ENCODE measurements at places on chromosomes 2 and 18.

- DNase-seq: no peak
Observed at GRCh38 chr2:200318940-200319435, 12.5 kb downstream of the SPATS2L start.

DNA sequence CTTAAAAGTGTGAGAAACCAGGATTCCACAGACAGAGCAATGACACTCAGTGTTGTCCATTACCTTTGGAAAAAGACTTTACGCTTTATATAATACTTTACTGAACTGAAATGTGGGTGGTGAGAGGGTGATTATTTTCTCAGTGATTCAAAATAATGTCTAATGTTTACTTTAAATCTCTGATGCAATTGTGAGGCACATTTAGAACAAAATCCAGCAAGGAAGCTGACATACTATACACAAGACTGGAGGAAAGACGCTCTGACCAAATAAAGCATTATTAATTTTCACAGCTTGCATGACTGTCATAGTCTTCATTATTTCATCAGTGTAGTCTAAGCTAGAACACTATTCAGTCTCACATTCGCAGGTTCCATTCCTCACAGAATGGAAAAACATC lies 34.1 kb upstream of the STAT1 start:
- no peak for DNase-seq

DNA sequence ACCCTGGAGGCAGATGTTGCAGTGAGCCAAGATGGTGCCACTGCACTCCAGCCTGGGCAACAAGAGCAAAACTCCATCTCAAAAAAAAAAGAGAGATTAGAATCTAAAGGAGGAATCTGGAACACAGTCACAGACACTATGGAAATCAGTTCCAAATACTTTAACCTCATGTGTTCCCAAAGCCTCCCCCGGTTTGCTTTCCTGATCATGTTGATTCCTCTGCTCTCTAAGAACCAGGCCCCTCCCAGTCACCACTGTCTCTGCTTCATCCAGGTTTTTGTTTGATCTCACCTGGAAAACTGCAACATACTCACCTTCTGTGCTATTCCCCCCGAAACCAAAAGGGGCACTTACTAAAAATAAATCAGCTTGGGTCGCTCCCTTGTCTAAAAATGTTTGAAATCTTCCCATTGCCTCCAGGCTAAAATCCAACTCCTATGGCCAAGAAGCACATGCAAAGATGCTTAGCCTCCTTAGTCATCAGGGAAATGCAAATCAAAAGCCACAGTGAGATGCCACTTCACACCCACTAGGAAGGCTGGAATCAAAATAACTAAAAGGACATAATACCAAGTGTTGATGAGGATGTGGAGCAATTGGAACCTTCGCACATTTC lies 6.2 kb upstream of the NEU2 start:
- DNase-seq: no peak

- DNase-seq: peak; percentile 61
Observed at GRCh38 chr2:45909677-45910191, 258.3 kb downstream of the PRKCE start.

DNA sequence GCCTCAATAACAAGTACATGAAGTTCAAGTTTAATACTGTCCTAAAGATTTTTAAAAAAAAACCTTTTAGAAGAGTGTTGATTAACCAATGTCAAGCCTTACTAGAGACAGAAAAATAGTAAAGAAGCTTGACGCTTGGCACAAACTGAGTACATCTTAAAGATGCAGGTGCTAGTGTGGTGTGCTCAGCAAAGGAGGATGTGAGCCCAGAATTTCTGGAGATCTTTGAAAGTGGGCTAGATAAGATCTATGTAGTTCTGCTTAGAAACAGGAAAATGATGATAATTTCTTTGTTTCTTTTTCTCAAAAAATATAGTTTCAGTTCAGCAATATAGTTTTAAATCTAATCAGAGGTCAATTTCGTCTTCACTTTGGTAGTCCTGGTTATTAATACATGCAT lies 118.3 kb upstream of the KLHL14 start:
- no peak for DNase-seq

GRCh38 chr2:85437488-85438200 lies 19.1 kb downstream of the SH2D6 start:
- DNase-seq: peak; percentile 88

GRCh38 chr2:232058063-232058877 lies 96.8 kb downstream of the DIS3L2 start:
- DNase-seq: no peak

DNA sequence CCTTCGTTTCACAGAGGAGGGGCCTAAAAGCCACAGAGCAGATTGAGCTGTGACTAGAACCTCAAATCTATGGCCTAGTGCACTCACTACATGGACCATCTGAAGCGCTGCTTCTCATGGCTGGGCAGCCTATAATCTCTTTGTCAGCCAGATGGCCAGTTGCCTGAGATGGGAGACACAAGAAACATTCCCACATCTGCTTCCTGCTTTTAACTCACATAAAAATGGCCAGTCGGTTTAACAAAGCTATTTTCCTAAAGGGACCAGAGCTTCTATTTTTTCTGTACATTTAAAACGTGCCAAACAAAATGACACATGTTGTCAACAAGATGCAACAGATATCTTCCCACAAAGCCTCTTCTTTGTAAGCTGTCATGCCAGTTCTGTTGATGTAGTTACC lies 173.8 kb downstream of the GFPT1 start:
- DNase-seq: no peak

DNA sequence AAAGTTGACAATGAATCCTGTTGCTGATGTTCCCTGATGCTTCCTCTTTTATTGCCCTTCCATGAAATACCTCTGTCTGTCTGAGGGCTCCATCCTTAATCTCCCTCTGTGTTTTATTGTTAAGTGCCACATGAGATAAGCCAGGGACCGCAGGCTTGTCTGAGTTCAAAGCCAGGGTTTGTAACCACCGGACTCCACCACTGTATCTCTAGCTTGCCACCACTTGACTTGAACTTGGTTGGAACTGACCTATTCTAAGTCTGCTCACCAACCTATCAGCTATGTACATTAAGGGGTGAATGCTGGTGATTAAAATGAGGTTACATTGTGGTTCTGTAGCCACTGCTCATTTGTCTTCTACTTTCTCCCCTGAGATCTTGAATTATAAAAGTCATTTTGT lies 328.5 kb upstream of the ZEB2 start:
- no peak for DNase-seq

- DNase-seq: no peak
Observed at GRCh38 chr18:44744161-44745121, 63.8 kb downstream of the SETBP1 start.

GRCh38 chr2:76210551-76210950 lies 499.8 kb upstream of the GCFC2 start:
- DNase-seq: no peak

- DNase-seq: no peak
Observed at GRCh38 chr2:15570104-15570503, 9.0 kb upstream of the NBAS start.

- DNase-seq: no peak
Observed at GRCh38 chr18:79204889-79205807, 136.0 kb downstream of the ATP9B start.

GRCh38 chr2:204950695-204951346 lies 405.5 kb downstream of the PARD3B start:
- DNase-seq: no peak

DNA sequence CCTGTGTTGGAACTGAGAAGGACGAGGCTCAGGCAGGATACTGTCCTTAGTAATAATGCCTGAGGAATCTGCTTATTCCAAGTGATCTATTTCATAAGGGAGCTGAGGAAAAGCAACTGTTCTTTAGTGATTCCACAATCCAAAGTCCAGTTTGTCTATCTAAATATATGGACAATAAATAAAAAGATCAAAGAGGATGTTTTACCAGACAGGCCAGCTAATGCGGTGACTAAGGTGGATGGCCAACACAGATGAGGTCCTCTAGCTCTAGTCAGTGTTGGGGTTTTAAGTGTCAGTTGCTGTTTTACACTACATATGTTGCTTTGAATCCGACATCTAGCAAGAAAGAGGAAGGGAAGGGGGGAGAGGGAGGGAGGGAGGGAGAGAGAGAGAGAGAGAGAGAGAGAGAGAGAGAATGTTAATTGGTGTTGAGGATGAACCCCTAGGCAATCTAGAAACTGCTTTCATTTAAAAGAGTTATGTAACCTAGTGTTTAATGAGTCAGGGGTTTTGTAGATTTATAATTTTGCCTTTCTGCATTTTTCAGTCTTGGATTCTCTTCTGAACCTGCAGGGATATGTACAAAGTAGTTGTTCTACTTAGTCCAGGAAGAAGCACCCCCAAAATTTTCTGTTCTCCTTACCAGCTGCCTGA lies 27.0 kb upstream of the SCN1A start:
- DNase-seq: no peak

DNA sequence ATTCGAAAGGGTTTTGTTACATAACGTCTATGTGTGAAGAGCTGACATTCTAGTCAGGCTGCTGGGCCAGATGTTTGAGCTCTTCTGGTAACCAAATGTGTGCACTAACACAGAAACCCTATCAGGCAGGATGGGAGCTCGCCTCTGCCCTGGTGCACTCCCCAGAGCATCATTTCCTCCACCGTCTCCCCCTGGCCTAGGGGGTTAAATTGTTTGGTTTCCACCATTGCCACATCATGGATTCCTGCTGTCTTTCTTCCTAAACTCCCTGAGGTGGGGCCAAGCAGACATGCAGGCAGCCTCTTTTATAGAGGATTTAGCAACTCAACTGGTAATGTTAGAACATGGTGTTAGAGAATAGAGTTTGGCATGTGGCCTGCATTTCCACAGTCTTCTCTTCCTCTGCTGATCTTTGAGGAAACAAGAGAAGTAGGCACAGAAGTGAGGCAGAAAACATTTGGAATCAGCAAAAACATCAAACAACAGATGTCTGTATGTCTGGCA lies 87.3 kb downstream of the ANTXR1 start:
- no peak for DNase-seq

- DNase-seq: peak; percentile 16
Observed at GRCh38 chr2:102424754-102425153, 1.8 kb downstream of the IL18RAP start.

DNA sequence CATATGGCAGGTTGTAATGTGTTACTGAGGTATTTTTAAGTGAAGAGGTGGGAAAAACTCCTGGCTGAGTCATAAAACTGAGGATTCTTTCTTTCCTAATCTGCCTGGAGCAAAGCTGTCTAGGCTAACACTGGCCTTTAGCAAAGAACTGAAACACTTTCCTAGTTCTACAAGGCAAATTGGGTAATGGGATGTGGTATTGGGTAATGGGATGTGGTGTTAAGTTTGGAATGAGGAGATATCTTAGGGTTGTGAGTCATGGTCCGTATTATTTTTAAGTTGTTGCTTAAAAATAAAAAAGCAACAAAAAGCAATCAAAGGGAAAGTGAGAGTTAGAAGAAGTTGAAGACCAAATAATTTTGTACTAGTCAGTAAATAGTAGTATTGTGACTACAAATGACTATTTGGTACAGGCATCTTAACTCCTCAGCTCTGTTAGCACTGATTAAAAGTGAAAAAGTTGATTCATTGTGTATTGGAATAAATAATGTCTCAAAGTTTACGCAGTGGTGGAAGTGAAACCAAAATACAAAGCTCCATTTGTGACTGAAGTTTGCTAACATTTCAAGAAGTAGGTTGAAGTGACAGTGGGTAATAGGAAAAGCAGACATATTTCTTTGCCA lies 216.8 kb downstream of the CAMKMT start:
- DNase-seq: no peak

DNA sequence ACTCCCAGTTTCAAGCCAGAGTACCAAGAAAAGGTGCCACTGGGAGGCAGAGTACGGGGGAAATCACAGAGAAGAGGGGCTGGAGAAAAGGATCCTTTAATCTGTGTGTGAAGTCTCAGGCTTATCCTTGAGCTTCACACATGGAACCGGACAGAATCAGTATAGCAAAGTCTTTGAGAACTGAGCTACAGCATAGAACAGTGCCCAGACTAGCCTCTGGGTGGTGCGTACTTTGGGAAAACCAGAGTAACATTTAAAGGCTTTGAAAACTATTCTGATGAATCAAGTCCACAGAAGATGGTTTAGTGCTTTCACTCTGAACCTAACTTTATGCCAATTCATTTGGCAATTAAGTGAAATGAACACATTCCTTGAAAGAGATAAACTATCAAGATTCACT lies 83.1 kb downstream of the BABAM2 start:
- DNase-seq: no peak

GRCh38 chr2:167254721-167255120 lies 366.4 kb downstream of the XIRP2 start:
- DNase-seq: no peak

GRCh38 chr2:143473820-143474219 lies 344.6 kb downstream of the ARHGAP15 start:
- DNase-seq: no peak

DNA sequence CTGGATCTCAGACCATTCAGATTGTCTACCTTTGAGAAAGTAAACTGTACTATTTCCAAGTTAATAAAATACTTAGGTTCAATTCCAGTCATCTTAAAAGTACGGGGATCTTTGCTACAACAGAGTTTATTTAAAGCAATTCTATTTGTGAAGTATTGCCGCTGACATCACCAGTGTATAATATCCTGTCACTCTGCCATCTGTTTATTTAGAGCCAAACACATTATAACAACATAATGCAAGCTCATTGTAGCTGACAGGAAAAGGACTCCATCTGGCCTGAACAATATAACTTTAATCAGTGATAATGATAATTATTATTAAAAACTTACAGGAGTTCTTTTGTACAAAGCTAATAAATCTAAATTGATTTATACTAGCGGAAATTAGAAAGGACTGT lies 786.8 kb downstream of the ERBB4 start:
- no peak for DNase-seq

- no peak for DNase-seq
Observed at GRCh38 chr2:239386872-239387445, 13.9 kb downstream of the HDAC4 start.

GRCh38 chr2:44267796-44268648 lies 7.3 kb upstream of the SLC3A1 start:
- no peak for DNase-seq

GRCh38 chr2:187548656-187549055 lies 5.6 kb downstream of the TFPI start:
- no peak for DNase-seq

DNA sequence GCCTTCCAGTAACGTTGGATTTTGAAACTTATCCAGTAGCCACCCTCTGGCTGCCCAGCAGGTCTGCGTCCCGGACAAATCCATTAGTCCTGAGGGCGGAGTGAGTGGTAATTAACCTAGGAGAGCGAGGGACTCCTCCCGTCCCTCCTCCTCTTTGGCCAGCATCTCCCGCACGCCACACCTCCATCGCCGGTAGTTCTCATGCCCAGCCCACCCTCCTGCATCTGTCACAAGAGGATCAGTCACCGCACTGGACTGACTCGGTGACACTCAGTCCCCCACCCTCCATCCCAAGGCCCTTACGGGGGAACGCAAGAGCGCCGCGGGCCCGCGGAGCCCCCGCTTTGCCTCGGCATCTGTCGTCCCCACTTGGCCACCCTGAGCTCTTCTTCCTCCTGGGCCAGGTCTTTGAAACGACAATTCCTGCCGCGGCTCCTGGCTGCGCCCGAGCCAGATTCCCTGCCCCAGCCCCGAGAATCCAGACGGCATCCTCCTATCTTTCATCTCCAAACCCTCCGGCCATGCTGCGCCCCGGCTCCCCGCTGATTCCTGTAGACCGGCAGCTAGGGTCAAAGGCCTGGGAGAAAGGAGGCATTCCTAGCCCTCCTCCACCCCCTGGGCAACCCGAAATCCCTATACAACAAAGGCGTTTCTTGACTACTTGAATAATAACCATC lies 77.5 kb downstream of the EIF2AK3 start:
- no peak for DNase-seq
